ENCODE measurements at places on chromosomes 3 and 15. TPM values are rescaled to one million over a fixed set of nuclear protein-coding genes. Genes with fewer than 3 reads are reported as not detected.

DNA sequence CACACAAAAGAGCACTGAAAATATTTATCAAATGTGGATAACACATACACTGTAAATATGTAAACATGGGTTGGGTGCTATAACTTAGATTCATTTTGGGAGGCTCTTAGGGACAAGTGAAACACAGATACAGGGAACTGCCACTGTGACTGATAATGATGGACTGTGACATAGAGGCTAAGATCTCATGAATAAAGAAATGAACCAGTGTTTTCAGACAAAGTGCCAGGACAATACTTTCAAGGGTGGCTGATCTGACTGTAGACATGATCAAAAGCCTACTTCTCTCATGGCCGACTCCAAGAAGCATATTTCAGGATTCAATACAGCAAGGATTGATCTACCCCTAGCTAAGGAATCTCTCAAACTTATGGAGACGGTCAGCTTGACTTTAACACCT, 353.8 kb downstream of the FGF12 start:
- no peak for DNase-seq

Gene PLA2G4E
- not detected for total RNA-seq

Gene ZBTB38
- total RNA-seq: 200 TPM

Gene CIB2
- total RNA-seq: 5.6 TPM

GRCh38 chr3:197224034-197224444, 74.4 kb downstream of the DLG1 start:
- DNase-seq: no peak

DNA sequence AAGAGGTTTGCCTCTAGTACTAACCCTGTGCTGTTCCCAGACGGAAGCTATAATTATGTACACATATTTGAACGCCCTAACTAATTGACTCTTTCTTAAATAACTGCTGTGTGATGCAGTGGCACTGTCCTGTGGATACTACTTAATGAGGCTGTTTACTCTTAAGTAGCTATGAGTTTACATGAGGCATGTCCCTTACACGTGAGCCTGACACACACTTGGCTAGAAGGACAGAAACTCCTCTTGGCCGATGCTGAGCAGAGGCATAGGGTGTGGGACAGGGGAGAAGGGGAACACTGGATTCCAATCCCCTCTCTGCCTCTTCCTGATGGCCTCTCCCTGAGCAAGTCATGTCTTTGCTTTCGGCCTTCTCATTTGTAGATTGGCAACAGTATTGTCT, 21.9 kb downstream of the EHD4 start:
- no peak for DNase-seq

Gene FSTL1
- total RNA-seq: 53.4 TPM

DNA sequence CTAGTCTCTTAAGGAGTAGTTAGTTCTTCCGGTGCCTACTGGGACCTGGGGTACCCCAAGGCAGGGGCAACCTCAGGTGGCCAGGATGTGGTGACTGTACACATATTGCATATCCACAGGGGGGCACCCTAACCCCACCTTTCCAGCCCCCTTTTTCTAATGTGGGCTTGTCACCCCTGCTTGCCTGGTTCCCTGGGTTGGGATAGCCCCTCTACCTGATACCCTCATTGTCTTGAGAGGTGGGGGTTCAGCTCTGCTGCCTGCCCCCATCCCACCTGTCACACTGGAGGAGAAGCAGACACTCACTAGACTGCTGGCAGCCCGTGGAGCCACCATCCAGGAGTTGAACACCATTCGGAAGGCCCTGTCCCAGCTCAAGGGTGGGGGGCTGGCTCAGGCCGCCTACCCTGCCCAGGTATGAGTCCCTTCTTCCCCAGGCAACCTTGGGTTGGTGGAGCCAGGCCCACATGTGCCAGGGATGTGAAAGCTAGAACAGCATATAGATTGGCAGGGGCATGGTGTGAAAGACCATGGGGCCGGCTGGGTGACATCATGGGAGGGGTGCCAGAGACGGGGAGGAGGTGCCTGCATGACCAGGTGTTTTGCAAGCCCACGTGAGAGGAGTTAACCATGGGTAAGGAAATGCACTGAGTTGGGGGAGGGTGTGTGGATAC, 4.0 kb downstream of the GLYCTK start:
- no peak for DNase-seq

DNA sequence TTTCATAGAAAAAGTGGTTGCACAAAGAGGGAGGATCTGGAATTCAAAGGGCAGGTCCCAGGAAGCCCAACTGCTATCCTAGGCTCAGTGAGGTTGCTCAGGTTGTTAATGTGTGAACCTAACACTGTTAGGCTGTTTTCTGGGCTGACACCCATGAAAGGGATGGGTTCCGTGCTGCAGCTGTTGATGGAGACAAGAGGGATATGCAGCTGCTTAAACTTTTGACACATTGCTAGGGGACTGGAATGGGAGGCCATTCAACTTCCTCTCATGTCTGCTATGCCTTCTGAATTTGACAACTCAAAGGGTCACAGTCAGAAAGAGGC, 198.0 kb upstream of the NR2E3 start:
- no peak for DNase-seq

DNA sequence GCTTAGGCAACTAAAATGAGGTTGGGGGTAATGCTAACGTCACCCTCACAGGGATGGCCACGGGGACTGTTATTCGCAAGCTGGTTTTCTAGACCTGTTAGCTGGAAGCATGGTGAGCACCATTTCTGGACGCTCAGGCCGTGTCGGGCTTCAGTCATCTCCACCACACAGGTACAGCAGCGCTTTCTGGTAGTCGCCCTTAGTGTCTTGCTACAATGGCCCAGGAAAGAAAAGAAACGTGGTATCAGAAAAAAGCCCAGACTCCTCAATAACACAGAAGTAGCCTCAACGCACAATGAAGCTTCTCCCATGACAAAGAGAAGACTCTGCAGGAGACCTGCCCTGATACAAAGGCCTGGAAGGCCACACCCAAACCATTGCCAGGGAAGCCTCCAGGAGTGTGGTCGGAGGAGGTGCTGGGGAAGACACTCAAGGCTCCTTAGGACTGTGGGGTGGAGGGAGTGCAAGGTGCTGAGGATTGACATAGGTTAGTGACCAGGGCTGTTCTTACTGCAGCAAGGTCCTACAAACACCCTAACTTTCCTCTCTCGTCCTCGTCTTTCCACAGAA, 50.2 kb downstream of the ANXA2 start:
- no peak for DNase-seq

Gene CCDC39
- 1.2 TPM for total RNA-seq

- no peak for DNase-seq
Measured at GRCh38 chr3:119731560-119732343, 28.9 kb downstream of the CFAP91 start.

Gene GOLGA8J
- not detected for total RNA-seq

Gene LDHAL6B
- not detected for total RNA-seq

Gene BNIP2
- total RNA-seq: 134 TPM

Gene GOLGA8K
- total RNA-seq: not detected

DNA sequence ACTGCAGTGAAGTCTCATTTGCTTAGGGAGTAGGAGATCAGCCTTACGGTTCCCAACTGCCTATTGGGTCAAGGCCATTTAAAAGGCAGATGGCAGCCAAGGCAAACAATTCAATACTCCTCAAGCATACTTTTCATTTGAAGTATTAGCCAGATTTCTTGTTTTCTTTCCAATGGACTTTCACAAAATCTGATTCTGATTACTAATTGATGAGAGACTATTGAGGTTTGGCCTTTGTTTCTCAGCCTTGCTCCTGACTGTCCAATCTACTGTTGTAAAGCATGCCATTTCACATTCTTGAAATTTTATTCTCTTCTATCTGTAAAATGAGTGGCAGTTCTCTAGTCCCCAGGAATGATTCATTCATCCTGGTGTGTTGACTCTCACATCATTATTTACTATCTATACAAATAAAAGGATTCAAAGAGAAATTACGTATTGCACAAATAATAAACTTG, 166.2 kb upstream of the TGFBR2 start:
- DNase-seq: no peak

GRCh38 chr3:187740421-187741399, 4.6 kb downstream of the BCL6 start:
- DNase-seq: peak; percentile 67

GRCh38 chr15:55434989-55435825, 26.9 kb downstream of the PIERCE2 start:
- no peak for DNase-seq

Gene C3orf20
- 0.11 TPM for total RNA-seq

DNA sequence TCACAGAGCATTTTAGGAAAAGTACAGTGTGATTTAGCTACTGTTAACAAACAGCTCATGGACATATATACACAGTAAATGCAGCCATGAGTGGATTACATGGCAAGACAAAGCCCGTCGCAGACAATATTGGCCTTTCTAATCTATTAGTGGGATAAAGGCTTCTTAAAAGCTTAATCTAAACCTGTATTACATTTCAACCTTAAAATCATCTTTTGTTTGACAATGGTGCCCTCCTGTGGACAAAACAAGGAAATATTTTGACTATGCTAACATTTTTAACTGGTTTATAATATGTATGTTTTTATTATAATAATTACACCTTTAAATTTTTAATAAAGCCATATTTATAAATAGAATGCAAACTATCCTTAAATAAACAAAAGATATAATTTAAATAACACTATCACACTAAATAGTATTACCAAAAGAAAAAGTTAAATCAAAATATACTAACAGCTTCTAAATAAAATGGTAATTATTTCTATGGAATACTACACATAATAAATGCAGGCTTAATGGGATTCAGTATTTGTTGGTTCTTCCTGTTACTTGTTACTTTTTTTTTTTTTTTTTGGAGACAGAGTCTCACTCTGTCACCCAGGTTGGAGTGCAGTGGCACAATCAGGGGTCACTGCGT, 38.6 kb downstream of the TAFA4 start:
- no peak for DNase-seq

Gene QTRT2
- total RNA-seq: 6.9 TPM

DNA sequence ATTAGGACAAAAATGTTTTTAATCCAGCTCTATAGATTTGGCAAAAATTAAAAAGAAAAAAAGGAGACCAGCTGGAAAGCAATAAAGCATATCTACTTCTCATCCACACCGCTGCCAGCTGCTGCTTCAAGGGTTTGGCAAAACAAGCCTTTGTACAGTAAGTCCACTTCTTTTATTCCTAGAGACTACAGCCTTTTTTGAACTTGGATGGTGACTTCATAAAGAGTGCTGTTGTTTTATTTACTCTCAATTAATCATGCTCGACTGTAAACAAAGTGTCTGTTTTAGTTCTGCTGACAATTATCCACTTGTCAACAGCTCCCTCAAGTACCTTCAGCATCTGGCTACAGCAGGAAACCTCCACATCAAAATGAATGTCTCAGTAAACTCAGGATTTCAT, 12.3 kb upstream of the FOXB1 start:
- DNase-seq: no peak

DNA sequence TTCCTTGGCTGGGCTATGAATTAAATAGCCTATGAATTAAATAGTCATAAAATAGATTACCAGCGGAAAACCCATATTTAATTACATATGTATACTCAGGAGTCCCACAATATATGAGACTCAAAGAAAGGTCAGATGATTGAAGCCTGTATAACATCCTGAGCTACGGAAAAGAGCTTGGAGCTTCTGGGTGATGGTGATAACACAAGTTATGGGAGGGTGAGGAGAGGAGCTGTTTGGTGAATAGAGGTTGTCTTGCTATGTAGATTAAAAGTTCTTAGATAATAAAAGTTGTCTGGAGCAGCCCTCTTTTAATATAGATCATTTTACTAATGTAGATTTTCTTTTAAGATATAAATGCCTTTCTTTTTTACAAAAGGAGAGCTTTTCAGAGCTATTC, 1.8 kb downstream of the PML start:
- DNase-seq: no peak

DNA sequence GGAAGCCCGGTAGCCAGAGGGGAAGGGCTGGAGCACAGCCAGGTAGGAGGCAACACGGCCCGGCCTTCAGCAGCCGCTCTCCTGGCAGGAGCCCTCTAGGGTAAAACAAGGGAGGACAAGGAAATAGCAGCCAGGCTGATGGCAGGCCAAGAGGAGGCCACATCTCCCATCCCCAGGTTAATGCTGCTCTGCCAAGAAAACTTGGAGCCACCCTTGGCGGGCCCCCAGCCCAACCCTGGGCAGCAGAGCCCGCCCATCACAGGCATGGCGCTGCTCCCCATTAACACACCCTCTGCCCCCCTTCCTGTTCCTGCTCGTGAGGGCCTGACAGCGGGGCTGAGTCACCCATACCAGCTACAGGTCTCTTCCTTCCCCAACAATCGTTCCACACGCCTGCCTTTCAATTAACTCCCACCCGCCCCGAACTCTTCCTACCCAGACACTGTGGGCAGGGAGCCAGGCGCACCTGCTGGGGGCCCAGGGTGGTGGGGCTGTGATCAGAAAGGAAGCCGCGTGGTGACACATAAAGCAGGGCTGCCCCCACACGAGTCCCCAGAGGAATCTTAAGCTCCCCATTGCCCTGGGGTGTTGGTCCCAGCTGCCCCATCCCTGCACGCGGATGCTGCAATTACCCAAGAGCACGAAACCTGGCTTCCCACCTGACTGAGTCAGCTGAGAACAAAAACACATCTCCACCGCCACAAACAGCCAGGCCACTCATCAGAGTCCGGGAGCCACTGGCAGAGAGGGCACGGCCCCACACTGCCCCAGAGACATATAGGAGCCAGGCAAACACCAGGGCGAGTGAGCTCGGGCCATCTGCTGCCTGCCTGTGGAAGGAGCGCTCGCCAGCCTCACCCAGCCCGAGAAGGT, at the start of gene C15orf62:
Gene C15orf62 (plus strand): TSS at position 707 of the 873 bp plus-strand sequence. CDS start 516 bp downstream, outside the sequence.
- DNase-seq: no peak

Gene GRK7
- total RNA-seq: 0.85 TPM

Gene FAH
- total RNA-seq: 14.6 TPM

Gene CLDN16
- not detected for total RNA-seq

Gene C3orf85
- total RNA-seq: not detected

- DNase-seq: no peak
Measured at GRCh38 chr3:134327594-134327975, 46.7 kb downstream of the AMOTL2 start.

DNA sequence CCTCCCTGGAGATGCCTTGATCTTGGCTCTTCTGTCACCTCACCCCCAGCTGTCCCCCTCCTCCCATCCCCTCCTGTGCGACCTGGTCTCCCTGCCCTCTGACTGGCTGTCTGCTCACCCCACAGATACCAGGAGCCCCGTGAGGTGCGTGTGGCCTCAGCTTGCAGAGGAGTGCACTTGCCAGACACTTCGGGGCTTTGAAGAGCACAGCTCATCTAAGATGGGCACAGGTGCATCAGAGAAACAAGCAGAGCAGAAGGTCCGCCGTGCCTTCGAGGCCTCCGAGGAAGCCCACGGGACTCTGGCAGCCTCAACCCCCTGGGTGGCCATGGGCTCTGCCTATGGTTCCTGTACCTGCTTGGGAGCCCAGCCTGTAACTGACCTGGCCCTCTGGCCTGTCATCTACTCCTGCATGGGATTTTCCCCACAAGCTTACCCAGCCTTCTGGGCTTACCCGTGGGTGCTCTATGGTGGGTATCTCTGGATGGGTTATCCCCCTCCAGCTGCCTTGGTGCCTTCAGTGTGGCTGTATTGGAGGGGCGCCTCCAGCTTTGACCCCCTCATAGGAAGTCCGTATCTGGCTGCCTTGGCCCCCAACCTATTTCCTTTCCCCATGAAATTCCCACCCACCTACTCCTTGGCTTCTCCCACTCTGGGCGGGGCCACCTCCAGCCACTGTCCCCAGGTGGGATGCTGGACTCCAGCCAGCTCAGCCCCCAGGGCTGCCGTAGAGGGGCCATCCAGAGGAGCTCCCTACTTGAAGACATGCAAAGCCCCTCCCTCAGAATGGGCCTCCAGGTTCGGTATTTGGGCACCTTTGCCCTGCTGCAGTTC, 3.8 kb downstream of the PRR23E start:
- no peak for DNase-seq

Gene DISP2
- total RNA-seq: 0.12 TPM

- no peak for DNase-seq
Measured at GRCh38 chr3:46285931-46286619, 43.8 kb downstream of the CCR3 start.

GRCh38 chr3:129579991-129580390, 26.5 kb downstream of the PLXND1 start:
- no peak for DNase-seq
